Activated gamma-delta T cell treated with Interleukin-2 at 50 U/mL for 16 hours (primary cell): ENCODE measurements at places on chromosomes 1 and 21.

- DNase-seq, result peak; percentile 11
Measured at GRCh38 chr21:43611598-43612369, 47.5 kb downstream of the HSF2BP start.

DNA sequence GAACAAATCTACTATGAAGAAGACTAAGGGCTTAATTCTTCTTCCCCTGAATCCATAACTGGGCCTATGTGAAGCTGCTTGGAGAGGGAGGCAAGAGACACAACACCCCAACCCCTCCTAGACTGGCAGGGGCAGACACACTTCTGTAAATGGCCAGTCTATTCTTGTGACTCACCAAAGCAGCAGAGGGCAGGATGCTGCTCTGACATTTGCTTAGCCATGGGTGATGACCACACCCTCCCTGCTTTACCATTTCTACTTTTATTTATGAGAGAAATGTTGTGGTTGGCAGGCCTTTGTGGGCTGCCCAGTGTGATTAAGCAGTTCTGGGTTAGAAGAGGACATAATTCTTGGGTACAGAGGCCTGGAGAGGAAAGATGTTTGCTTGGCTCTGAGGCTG, 189.8 kb upstream of the DPYD start:
- no peak for DNase-seq

DNA sequence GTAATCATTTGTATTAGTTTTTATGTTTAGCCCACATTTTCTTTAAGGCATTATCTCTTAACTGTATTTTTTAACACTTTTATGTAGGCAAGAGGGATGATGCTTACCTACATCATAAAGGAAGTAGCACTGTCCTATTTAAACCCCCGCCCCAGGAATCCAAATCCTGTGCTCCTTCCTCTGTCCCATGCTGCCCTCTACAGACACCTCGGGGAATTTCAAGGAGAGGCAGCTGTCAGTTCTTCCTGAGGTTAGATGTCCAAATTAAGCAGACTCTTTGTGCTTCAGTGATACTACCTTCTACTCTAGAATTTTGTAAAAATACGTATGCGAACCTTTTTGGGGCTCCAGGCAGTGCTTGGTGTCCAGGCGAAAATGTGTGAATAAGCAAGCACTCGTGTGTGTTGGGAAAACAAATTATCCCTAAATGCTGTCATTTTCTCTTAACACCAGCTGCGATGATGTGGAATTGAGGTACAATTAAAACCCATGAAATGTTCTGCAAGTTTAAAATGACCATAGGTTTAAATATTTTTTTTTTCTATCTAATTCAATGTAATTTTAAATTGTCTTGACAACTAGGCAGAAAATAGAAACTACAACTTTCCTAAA, 19.2 kb downstream of the CRCT1 start:
- no peak for DNase-seq

DNA sequence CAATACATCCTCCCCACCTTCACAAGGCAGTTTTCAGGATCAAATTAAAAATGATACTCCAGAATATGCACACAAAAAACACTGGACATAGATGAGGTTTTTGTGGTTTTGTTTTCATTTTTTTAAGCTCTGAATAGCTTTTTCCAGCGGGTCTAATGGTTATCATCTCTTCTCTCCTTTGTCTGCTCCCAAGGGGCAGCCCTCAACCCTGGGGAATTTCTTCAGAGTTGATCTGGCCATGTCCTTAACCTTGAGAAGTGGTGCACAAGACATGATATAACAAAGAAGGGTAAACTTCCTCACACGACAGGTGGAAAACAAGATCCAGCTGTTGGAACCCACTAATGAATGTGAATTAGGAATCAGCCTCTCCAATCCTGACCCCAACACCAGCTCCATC, 1.5 kb upstream of the CD244 start:
- no peak for DNase-seq

GRCh38 chr1:223233410-223234169, 90.5 kb upstream of the TLR5 start:
- no peak for DNase-seq

GRCh38 chr1:207870306-207871031, 40.5 kb downstream of the CD34 start:
- DNase-seq, result no peak

- DNase-seq, result no peak
Measured at GRCh38 chr1:46186076-46186475, 9.8 kb upstream of the P3R3URF start.

DNA sequence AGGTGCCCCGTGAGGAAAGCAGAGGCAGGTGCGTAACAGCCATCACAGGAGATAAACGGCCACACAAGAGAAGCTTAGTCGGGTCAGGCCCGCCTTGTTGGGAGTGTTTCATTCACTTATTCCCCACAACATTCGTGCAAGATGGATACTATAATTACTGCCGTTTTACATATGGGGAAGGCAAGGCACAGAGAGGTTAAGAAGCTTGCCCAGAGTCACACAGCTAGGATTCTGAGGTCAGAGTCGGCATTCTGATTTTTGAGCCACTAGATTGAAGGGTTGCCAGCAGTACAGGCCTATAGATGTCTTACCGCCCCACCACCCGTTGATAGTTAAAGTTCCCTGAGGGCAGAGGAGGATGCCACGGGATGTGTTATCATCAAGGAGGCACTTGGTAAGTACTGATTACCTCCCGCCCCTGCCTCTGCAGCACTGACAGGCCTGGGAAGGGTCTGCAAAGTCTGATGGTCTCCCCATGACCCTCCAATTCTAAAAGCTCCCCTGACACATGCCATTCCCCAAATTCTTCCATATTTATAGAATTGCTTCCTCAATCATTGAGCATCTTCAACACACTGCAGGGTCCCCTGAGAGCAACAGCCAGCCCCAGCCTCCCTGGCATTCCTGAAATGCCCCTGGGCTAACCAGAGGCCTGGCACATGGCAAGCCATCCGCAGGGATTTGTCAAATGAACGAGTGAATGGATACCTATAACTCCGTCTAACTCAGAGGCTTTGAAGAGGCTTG, 74.7 kb upstream of the CLDN14 start:
- DNase-seq, result no peak

DNA sequence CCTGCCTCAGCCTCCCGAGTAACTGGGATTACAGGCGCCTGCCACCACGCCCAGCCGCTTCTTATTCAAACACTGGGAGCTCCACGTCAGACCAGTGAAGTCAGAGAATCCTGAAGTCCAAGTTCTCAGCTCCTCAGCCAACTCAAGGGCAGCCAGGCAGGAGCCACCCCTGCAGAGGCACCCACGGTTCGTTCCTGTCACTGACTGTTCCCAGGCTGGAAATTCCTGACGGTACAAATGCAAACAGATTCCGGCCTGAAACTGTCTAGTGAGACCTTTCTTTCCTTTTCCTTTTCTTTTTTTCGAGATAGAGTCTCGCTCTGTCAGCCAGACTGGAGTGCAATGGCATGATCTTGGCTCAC, 11.7 kb downstream of the SLC35E2B start:
- no peak for DNase-seq

GRCh38 chr1:207890136-207890738, 20.7 kb downstream of the CD34 start:
- DNase-seq, result no peak

DNA sequence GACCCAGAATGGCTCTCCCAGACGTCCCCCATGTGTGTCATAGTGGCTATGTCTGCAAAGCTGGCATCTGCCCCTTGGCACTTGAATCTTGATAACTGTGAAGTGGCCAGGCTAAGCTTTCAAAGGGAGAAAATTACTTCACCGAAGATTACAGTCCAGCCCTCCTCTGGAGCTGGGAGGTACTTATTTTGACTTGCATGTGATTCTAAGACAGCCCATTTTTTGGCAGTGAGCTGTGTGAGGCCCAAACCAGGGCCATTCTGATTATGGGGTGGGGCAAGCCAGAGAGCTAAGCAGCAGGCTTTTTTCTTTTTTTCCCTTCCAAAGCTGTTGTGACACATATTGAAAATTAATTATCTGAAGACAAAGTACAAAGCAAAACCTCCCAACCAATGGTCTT, 42.1 kb upstream of the C8B start:
- no peak for DNase-seq

DNA sequence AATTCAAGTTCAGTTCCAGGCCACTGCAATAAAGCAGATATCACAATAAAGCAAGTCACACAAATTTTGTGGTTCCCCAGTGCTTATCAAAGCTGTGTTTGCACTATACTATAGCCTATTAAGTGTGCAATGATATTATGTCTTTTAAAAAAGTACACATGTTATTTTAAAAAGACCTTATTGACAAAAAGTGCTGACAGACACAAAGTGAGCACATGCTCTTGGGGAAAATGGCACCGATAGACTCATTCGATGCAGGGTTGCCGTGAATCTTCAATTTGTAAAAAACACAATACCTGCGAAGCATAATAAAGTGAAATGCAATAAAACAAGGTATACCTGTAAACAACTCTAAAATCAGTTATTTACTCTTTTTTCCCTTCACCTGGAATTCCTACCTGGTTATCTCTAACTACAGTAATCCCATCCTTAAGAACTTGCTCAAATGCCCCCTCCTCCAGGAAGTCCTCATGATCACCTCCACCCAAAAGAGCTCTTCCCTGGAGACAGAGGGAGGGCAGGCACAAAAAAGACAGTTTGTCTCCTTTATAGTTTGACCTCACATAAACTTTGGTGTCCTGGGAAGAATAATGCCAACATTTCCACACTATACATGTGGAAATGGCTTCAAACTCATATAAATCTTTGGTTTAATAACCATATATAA, 9.7 kb upstream of the C1orf198 start:
- no peak for DNase-seq

GRCh38 chr21:33969581-33969980, 54.0 kb upstream of the ATP5PO start:
- DNase-seq, result no peak

- no peak for DNase-seq
Measured at GRCh38 chr1:112083487-112083886, 94.0 kb upstream of the KCND3 start.

DNA sequence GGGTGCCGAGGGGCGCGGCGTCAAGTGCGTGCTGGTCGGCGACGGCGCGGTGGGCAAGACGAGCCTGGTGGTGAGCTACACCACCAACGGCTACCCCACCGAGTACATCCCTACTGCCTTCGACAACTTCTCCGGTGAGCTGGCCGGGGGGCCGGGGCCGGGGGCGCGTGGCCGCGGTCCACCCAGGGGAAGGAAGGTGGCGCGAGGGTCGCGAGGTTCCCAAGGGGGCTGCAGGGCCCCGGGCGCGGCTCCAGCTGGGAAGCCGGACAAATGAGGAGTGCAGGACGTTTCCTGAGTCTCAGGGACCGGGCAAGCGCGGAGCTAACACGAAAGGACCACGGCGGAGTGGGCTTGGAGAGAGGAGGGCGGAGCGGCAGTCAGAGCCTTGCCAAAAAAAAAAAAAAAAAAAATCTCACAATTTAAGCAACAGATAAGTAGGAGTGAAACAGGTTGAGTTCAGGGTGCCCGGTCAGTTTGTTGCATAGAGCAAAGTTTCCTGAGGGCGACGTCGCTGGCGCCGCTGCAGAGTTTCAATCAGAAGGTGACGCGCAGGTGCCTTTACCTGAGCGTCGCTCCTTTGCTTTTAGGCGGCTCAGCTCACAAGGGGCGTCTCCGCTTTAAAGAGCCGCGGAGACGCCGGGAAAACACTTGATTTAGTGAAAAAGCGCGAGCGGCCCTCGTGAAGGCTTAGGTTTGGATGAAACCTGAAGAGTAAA, 750 bp downstream of the RHOU start:
- peak; percentile 16 for DNase-seq

DNA sequence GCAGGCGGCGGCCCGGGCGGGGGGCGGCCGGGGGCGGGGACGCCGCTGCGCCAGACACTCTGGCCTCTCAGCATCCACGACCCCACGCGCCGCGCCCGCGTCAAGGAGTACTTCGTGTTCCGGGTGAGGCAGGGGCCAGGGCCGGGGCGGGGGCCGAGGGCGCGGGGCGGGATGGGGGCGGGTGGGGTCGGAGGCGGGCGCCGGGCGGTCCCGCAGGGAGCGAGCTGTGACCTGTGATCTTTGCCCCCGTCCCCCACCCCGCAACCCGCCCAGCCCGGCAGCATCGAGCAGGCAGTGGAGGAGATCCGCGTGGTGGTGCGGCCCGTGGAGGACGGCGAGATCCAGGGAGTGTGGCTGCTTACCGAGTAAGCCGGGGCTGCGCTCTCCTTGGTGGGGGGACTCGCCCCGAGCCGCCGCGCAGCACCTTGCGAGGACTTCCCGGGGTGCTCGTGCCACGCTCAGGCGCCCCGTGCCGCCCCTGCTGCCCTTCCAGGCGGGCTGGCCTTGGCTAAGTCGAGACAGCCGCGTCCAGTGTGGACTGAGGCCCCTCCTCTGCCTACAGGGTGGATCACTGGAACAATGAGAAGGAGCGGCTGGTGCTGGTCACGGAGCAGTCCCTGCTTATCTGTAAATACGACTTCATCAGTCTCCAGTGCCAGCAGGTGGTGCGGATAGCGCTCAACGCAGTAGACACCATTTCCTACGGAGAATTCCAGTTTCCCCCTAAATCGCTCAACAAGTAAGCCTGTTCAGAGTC, 514 bp downstream of the TPRG1L start:
- DNase-seq, result peak; percentile 31

GRCh38 chr1:87249803-87250202, 78.9 kb upstream of the LMO4 start:
- DNase-seq, result no peak

- DNase-seq, result no peak
Measured at GRCh38 chr1:115656461-115657077, 14.8 kb downstream of the VANGL1 start.

DNA sequence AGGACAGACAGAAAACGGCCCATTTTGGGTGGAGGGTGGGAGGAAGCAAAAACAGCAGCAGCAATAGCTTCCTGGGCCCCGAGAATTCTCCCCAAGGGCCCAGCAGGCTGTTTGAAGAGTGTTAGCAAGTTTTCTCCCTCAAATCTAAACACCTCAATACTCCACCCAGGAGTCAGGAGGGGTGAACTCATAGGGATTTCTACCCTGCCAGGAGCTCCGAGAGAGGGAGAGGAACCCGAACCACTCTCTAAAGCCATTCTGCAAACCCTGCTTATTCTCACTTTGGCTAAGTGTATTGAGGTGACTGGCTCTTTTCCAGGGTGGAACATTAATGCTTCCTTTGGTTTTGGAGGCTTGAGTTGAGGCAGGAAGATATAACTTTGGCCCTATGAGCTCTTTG, 55.6 kb upstream of the PPM1J start:
- DNase-seq, result no peak

GRCh38 chr21:24418671-24419070, 1188.6 kb downstream of the MRPL39 start:
- DNase-seq, result no peak

DNA sequence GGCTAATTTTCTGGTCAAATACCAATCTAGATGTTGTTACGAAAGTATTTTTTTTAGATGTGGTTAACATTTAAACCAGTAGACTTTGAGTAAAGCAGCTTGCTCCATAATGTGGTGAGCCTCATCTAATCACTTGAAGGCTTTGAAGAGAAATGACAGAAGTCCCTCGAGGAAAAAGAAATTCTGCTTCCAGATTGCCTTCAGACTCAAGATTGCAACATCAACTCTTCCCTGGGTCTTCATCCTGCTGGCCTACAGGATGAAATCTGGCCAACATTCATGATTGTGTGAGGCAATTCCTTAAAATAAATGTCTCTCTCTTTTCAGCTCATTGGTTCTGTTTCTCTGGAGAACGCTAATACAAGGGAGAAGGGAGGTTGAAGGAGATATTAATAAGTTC, 32.5 kb upstream of the SSX2IP start:
- DNase-seq, result no peak
